ENCODE measurements at places on chromosomes 16 and 17.

DNA sequence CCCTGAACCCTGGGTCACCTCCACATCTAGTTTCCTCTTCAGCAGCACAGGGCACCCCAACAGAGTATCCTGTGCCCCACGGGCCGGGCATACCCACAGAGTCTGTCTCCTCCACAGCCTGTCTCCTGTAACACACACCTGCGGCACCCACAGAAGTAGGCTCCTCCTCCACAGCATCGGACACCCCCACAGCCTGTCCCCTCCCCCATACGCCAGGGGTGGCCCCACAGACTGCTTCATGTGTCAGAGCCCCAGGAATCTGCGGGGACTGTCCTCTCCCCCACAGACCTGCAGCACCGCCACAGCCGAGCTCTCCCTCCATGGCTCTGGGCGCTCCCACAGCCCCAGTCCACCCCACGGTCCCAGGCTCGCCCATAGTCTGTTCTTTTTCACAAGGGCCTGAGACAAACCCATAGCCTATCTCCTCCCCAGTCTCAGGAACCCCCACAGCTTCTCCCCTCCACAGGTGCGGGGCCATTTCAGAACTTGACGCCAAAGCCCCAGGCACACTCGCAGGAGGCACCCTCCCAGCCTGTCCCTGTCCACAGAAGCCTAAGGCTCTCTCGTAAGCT, 1.4 kb downstream of the KIAA0753 start:
- DNase-seq = no peak

DNA sequence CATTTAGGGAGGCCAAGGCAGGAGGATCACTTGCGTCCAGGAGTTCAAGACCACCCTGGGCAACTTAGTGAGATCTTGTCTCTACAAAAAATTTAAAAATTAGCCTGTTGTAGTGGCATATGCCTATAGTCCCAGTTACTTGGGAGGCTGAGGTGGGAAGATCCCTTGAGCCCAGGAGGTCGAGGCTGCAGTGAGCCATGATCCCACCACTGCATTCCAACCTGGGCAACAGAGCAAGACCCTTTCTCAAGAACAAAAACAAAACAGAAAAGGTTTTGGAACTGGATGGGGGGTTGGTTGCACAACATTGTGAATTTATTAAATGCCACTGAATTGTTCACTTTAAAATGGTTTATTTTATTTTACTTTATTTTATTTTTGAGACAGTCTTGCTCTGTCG, 21.2 kb downstream of the PLXDC1 start:
- no peak for DNase-seq

GRCh38 chr16:20930365-20930690, 29.8 kb downstream of the LYRM1 start:
- no peak for DNase-seq

DNA sequence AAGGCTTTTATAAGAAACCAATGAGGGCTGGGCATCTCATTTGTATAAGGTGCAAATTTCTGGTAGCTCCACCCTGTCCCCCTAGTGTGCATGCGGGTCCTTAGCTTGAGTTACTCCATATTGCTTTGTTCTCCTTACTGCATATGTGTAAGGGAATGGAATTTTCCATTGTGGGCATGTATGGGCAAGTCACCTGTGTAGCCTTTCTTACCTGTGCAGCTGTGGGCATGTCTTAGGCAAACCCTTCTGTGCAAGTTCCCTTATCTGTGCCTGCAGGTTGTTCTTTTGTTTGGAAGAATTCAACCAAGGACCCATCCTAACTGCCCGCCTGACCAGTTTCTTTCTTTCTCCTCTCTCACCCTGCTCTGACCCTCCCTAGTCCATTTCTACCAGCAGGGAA, 122.8 kb upstream of the HS3ST4 start:
- no peak for DNase-seq

GRCh38 chr16:27439271-27440018, 37.5 kb downstream of the IL21R start:
- DNase-seq = no peak

DNA sequence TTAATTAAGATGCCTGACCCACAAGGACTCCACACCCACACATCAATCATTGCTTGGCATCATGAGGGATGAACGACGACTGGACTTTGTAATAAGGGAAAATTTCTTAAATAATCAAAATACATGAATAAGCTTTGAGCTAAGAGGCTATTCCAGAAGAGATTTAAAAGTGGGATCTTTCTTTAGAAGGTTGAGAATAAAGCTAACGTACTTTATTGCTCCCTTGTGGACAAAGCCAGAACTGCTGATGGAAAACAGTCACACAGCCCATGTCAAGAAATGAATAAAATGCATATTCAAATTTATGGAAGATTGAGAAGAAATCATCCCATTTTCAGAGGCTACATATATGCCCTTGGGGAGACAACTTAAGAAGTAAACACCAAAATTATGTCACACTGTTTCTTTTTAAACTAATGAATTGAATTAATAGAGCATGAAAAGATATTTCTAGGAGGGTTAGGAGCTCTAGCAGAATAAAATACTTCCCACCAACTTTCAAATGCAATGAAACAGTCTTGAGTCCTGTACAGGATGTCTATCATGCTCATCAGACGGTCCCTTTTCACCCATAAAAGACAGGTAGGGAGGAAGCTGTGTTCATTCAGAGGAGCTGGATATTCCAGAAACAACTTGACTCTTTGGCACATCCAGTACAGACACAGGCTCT, 60.2 kb upstream of the PHOSPHO1 start:
- DNase-seq = no peak

- no peak for DNase-seq
Measured at GRCh38 chr16:84247331-84247730, 7.5 kb upstream of the KCNG4 start.

DNA sequence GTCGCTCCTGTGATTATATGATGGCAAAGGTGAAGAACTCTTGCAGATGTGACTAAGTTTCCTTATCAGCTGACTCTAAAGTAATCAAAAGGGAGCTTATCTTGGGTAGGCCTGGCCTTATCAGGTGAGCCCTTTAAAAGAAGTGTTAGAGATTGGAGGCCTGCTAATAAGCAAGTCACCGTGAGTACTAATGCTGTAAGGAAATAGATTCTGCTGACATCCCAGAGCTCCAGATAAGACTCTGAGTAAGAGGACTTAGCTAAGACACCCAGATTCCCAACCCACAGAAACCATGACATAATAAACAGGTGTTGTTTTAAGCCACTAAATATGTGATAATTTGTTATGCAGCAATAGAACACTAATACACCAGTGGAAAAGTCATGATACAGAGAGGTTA, 99.9 kb upstream of the FAM20A start:
- DNase-seq = no peak

DNA sequence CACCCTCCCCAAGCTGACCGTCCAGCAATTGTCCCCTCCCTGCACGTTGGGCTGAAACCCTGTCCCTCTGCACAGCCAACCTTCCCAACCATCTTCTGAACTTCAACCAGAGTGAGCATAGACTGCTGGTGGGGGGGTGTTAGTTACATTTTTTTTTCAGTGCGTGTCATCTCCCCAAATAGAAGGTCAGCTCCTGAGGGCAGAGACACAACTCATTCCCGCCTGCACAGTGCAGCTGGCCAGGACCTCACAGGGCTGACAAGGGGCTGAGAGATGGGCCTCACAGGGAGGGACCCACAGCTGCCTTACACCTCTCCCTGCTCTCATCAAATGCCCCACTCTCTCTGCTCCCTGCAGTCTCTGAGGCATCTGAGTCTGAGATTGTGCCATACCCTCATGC, 8.4 kb downstream of the SRL start:
- no peak for DNase-seq

- DNase-seq = no peak
Measured at GRCh38 chr16:9091867-9092281, 430 bp downstream of the HAPSTR1 start.

DNA sequence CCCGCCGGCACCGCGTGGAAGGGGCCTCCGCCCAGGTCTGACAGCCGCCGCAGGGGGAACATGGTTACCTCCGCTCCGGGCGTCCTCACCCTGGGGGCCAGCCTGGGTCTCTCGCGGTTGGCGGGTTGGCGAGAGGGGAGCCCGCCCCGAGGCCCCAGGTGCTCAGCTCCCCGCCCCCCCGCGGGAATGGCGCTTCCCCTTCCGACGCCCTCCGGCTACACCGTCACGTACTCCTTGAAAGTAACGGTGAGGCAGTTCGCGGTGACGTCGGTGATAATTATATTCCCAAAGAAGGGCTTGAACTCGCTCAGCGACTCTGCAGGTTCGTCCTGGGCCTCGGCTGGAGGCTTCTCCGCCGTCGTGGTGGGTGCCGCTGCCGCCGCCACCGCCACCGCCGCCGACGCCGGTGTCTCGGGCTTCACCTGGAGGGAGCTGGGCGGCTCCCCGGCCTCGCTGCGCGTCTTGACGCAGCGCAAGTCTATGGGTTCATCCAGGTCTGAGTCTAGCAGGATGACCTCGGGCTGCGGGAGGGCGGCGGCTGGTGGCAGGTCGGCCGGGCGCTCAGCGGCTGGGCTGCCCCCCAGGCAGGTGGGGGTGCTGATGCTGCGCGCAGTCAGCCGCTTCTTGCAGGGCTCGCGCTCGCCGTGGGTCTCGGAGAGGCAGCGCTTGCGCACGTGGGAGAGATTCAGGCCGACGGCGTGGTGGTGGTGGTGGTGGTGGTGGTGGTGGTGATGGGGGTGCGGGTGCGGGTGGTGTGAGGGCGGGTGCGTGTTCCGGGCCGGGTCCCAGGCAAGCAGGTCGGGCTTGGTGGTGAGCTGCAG, 5.3 kb downstream of the CBX4 start:
- DNase-seq = no peak

DNA sequence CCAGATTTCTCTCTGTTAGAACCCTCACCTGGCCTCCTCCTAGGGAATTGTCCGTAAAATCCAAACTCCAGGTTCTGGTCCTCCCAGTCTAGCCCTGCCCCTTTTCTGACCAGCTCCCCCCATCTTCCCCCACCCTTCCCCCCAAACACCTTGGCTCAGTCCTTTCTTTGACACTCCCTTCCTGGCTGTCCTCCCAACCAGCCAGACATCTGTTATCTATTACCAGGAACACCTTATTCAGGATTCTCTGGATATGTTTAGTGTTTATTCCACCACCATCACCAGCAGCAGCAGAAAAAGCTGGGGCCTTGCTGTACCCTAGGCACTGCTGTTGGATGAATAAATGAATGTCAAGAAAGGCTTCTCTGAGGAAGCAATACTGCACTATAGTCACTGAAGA, 4.0 kb upstream of the CMTM3 start:
- no peak for DNase-seq

DNA sequence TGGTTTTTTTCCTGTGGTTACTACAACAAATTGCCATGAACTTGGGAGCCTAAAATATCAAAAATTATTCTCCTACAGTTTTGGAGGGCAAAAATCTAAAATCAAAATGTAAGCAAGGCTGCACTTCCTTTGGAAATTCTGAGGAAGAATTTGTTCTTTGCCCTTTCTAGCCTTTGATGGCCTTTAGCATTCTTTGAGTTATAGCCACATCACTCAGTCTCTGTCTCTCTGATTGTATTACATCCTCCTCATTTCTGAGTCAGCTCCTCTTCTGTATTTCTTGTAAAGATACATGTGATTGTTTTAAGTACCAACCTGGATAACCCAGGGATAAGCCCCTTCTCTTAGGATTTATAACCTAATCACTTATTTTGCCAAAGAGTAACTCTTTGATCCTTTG, 282.0 kb downstream of the BCAS3 start:
- no peak for DNase-seq

GRCh38 chr17:12985431-12986293, 32.2 kb downstream of the ELAC2 start:
- no peak for DNase-seq

DNA sequence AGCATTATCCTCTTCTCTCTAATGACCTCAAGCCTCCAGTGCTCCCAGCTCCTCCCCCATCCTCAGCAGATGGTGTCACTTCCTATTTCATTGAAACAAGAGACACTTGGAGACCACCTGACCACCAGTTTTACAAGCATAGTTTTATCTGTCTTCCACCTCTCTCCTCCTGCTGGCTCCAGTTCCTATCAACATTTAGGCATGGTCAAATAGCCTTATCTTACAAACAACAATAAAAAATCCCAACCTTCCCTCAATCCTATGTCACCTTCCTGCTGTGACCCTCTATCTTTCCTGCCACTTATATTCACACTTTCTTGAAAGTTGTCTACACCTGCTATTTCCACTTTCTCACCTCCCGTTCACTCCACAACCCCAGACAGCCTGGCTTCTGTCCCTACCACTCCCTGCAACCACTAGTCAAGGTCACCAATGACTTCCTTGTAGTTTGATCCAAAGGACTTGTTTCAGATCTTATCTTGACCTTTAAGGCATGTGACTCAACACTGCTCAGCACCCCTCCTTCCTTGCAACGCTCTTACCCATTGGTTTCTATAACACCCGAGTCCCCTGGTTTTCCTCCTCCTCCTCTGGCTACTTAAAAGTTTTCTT, 4.3 kb upstream of the NTN1 start:
- no peak for DNase-seq
